AG08396 (cell line): ENCODE measurements at places on chromosomes 16 and 17.

- no peak for DNase-seq
Observed at GRCh38 chr16:3597226-3597625, 14.2 kb downstream of the SLX4 start.

GRCh38 chr17:77090476-77090875 is 50.3 kb upstream of the SEC14L1 start:
- no peak for DNase-seq

- DNase-seq = peak; percentile 81
Observed at GRCh38 chr17:59440757-59441463, 109.5 kb downstream of the YPEL2 start.

DNA sequence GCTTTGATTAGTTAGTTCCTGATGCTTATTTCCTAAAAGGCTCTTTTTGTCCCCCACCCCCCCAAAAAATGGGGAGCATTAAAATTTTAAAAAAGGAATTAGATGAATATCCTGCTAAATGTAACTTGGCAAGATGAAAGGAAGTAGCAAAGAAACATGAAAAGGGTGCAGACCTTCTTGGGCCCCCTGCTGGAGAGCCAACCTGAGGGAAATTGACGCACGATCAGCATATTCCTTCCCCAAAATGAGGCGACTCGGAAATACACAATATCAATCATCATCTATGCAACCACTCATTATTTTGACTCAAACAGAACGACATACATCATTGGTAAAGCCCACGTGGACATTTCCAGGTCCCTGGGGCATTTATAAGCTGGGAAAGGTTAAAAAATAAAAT is 59.7 kb downstream of the GRIN2A start:
- no peak for DNase-seq

DNA sequence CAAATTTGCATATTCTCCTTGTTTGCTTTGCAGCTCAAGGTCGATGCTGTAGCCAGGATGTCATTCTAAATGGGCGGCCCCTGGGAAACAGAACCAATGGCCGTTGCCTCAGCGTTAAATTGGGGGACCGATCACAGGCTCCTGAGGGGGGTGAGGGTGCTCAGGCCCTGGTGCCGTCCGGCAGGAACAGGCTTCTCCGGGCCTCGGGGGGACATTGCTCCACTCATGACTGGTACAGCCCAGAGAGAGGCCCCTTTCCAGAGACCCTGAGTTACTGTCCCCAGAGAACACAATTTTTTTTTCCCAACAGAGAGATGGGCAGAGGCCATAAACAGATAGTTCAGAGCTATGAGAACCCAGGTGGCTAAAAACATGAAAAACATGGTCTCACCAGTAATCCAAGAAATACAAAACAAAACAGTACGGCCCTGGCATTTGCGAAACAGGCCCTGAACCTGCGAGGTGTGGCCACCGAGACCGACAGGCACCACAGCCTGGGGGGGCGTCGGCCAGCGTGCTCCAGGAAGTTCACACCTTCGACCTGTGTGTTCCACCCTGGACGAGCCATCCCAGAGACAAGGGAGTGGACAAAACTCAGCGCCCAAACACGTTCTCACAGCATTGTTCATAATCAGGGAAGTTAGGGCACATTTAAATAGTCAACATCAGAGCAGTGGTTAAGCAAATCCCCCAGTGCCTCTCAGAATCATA is 82.8 kb downstream of the METRNL start:
- no peak for DNase-seq
